ENCODE measurements at places on chromosomes 16 and 17.

DNA sequence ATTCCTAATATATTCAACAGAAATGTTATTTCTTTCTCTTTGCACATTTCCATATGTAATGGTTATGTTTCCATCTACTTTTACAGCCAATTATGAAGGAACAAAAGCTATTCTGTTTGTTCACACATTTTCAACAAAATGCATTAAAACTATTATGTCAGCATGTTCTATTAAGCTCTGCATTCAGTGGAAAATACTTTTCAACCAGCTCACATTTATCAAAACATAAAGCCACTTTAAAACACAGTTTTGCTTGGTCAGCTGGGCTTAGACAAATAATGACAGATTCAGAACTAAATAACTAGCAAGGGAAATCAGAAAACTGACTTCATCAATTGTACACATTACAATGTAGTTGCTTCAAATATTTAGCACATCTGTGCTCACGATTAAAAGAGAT is 6.9 kb downstream of the SALL1 start:
- DNase-seq: no peak

DNA sequence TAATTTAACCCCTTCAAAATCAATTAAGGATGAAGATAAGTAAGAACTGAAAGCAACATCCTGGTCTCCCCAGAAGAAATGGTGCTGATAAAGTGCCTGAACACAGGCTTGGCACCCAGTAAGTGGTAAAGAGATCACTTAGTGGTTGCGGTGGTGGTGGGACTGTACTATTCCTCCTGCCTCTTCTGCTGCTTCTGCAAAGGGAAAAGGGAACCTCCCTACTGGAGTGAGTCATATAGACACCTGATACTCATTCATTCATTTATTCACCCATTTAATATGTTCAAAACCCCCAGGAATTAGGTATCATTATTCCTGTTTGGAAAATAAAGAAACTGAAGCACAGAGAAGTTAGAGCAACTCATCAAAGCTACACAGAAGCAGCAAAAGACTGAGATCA is 60.6 kb downstream of the CDYL2 start:
- DNase-seq: no peak

GRCh38 chr17:81551458-81552243 is 502 bp downstream of the FAAP100 start:
- DNase-seq: peak; percentile 74

- DNase-seq: no peak
These were observed 693.5 kb upstream of the EEF2KMT start for GRCh38 chr16:5791011-5791657.

- DNase-seq: no peak
These were observed 14.0 kb downstream of the GRIN2A start for GRCh38 chr16:10168258-10168657.

DNA sequence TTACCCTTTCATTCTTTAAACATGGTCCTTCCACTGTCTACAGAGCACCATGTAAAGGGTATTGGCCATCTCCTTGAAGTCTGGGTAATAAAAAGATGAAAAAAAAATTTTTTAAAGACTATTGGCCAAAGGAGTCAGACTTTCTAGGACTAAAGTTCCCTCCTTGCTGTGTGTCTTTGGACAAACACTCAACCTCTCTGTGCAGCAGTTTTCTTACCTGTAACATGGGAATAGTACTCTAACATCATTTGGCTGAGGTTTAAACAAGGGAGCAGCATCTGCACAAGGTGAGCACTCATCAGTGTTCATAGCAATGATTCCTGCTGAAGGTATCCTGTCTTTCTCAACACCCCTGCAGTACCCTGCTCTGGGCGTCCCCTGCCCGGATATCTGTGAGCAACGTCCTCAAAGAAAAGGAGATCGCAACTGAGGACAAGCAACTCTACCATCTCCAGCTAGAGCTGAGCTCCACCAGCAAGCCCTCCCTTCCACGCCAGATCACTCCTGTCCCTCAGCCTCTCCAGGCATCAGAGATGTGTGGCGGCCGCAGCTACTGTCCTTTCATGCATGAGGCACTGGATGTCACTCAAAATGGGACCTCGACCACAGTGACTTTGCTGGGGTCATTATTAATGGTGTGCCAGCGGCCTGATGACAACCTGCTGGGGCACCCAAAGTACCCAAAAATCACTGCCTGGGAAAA is 29.5 kb upstream of the RPH3AL start:
- DNase-seq: no peak

DNA sequence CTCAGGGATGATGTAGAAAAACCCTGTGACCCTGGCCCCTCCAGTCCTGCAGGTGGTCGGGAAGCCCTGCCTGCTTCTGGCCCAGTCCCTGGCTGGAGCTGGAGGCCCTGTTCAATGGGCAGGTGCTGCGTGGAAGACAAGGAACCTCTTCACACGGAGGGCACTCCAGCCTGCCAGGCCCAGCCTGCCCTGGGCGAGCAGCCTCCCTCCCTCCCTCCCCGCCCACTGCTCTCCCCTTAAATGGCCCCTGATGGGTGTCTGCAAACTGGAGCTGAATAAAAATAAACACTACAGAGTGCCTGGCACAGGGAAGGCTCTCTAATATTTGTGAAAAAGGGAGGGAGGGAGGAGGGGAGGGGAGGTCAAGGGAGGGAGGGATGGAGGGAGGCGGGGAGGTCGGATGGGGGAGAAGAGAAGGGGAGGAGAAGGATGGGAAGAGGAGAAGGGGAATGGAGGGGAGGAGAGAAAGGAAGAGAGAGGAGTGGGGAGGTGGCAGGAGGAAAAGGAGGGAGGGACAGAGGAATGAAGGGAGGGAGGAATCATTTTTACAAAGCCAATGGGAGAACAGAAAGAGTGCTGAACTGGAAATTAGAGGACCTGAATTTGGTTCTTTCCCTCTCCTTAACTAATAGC is 222.8 kb upstream of the TNRC6C start:
- no peak for DNase-seq

DNA sequence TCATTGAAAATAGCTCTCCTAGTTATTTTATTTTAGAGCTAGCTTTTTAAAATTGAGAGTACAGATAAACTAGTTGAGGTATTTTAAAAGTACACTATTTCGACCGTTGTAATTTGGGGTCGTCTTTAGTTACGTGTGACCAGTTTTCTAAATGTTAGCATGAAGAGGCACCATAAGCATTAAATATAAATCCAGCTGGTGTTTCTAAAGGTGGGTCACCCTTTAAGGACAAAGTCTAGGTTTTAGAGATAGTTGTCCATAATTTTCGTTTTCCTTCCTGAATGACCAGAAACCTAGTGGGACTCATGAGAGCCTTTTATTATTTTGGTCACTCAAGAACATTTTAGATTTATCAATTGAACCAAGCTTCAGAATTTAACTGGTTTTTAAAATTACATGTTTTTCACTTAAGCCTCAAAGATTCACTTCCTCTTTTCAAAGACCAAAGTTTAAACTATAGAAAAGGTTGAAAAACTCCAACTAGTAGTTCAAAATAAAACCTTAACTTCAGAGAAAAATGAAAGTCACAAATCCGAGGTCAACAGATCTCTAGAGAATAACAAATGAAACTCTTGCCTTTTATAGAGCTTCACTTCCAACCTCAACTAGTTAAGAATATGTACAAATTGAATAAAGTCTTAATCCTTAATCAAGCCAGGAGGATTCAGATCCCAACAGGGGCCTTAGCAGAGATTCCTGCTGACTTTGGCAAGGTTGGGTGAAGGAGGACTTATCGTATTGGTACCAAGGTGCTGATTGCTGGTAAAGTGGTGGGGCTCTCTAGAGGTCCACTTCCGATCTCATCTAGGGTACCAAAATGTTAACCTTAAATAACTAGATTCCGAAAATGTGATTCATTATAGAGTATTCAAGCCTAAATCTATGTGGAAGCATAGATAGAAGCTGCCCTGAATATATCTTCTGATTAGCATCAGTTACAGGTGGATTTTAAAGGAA is 32.5 kb downstream of the PHKB start:
- DNase-seq: no peak

- DNase-seq: no peak
These were observed 656 bp upstream of the GEMIN4 start for GRCh38 chr17:752620-753219.

- DNase-seq: no peak
These were observed 21.4 kb downstream of the CARD14 start for GRCh38 chr17:80191192-80191591.

- DNase-seq: no peak
These were observed 106.7 kb downstream of the TTC19 start for GRCh38 chr17:16106161-16106891.

DNA sequence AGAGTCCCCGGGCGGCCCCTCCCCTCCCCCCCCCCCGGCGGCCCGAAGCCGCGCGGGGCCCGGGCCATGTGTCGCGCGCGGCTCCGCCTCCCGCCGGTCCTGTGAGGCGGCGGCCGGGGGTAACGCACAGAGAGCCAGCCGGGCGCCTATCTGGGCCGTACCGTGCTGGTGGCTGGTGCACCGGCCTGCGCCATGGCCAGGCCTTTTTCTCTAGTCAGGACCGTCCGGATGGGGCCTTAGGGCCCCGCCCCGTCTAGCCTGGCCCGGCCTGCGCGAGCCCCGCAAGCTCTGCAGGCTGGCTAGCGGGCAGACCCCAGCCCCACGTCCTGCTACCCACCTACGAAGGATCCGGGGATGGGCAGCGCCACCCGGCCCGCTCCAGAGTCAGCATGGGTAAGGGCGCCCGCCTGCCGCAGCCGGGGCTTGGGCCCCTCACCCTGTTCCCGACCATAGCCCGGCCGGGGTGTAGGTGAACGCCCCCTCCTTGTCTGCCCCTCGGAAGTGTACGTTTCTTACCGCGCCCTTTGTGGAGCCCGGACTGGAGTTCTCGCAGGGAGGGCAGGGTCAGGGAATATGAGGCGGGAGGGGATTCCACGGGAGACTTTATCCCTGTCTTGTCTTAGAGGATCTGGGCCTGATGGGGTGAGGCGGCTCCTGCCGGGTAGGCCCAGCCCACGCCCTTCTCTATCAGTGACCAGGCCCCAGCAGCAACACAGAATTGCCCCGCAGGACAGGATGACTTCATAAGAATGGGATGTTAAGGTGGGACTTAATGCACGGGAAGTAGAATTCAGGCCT is at the start of gene CENPT:
Gene CENPT, minus strand, starts transcription at position 630 of the 798 bp plus-strand sequence. CDS start 13,834 bp downstream, outside the sequence.
- no peak for DNase-seq

GRCh38 chr17:2770129-2770528 is 20.7 kb upstream of the CCDC92B start:
- no peak for DNase-seq

DNA sequence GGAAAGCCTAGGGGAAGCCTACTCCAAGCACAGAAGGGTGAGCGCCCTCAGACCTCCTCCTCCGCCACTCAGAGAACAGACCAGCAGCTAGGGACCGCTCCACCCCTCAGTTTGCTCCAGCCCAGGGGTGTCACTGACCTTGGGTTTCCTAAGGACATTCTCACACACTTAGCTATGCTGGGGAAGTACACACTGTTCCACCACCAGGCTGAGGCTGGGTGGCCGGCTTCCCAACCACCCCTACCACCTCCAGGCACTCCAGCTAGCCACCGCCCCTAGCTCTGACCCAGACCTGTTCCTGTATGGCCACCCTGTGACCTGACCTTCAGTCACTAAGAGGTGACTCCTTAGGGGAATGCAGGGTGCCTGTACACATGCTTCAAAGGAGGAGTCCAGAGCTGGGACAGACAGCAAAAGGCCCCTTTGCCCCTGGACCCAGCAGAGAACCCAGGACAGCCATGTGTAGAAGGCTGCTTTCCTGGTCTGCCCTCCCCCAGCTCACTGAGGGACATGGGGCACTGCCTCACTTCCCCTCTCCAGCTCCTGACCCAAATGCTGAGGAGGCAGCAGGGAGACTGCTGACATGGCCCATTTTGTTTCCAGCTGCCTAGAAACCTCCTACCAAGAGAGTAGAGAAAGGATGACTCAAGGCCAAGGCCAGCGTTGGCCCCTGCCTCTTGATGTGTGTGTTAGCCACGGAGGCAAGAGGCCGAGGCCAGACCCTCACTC is 6.7 kb downstream of the HSPB9 start:
- no peak for DNase-seq

GRCh38 chr16:84369105-84369504 is 767 bp downstream of the ATP2C2 start:
- DNase-seq: no peak

GRCh38 chr17:16358394-16358793 is 5.1 kb upstream of the CENPV start:
- no peak for DNase-seq

DNA sequence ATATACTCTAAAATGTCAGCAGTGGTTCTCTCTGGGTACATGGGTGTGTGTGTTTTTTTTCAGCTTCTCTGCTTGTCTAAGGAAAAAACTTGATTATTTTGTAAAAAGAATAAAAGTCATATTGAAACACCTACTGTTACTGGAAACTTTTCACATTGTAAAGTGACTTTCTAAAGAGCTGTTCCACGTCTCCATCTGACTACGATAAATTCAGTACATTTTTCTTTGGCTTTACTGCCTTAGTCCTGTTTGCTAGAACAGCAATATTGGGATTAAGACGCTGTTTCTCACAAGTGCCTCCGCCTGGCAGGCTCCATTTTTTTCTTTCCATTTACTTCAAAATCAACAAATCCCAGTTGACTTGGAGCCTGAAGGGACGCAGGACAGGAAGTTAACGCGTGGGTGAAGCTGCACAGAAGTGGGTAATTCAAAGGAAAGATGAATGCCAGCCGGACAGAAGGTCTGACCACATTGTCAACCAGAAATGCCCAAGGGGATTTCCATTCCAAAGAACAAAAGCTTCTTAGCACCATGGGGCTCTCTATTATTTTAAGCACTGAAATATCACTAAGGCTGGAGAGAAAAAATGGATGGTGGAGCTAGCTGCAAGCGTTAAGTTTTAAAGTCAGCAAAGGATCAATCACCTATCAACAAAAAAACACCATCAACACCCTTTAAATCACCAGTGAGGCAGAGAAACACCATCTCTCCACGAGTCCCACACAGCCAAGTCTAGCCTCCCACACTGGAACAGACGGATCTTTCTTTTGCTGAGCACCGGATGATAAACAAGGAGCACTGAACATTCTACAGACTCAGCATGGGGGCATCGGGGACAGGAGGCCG is 8.4 kb downstream of the GLOD4 start:
- no peak for DNase-seq

- DNase-seq: no peak
These were observed 6.3 kb downstream of the RAB40C start for GRCh38 chr16:595942-596735.

DNA sequence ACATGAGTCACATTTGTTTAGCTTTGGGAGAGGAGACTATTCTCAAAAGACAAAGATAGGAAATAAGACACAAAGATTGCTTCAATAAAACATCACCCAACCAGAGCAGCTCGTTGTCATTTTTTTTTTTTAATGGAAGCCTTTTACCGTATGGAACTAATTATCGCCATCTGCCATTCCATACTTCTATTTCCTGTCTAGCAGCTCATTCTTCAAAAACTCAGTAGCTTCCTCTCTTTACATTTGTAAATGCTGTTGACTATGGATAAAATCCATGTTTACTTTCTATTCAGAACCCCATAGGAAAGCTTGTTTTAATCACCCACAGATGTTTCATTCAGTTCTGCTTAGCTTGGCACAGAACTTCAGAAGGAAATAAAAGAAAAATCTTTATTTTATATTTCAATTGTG is 110.0 kb upstream of the PSMD7 start:
- no peak for DNase-seq

DNA sequence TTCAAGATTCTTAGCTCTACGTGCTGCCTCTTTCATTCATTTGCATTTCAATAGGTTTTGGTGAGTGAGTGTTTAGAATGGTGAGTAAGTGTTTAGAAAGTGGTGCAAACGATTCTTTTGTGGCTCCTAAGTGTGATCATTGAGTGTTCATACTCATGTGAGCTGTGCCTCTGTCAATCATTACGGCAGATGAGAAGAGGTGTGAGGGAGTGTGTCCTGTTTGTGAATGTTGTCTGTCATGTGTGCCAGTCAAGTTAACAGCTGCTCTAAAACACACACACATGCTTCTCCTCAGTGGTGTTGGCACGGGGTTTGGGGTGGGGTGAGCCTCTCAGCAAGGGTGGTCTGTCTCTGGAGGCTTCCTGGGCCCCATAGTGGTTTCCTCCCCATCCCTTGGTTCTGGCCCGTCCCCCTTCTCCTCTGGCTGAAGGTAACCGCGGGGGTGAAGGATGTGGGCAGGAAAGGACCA is 11.4 kb downstream of the MYL4 start:
- no peak for DNase-seq

Measured in cardiac septum (tissue), 1 donor.